Epithelial cell of esophagus (primary cell): ENCODE measurements at places on chromosomes 1 and 21.
A peak's percentile ranks its signal among the peaks of the same experiment; 100 is the strongest.

DNA sequence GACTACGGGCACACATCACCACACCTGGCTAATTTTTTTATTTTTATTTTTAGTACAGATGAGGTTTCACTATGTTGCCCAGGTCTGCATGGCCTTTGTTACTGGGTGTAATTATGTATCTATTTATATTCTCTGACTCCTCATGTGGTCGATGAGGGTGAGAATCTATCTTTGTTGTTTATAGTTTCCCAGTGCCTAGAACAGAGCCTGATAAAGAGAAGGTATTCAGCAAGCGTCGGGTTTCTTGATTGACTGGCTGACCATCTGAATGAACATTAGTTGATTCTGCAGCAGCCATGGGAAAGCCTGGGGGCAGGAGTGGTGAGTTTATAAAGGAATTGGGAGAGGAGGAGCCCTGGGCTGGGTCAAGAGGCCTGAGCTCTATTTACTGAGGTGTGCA, 28.5 kb downstream of the SERINC2 start:
- no peak for DNase-seq

GRCh38 chr1:29973406-29973805, 737.1 kb downstream of the PTPRU start:
- DNase-seq, result no peak

- DNase-seq, result no peak
Observed at GRCh38 chr1:241356187-241356518, 852 bp downstream of the RGS7 start.

- DNase-seq, result peak; percentile 99
Observed at GRCh38 chr1:209805875-209806760, at the start of gene IRF6. Gene IRF6 (minus strand): TSS chr1:209806142. CDS start chr1:209801413, 4,729 bp downstream.

GRCh38 chr1:226675715-226676357, 63.2 kb downstream of the ITPKB start:
- DNase-seq, result no peak

GRCh38 chr1:228268881-228269265, 61.0 kb downstream of the OBSCN start:
- no peak for DNase-seq

- DNase-seq, result peak; percentile 27
Observed at GRCh38 chr1:20194224-20194623, 7.9 kb upstream of the PLA2G2C start.
